ENCODE measurements at places on chromosomes 4 and X.

- no peak for DNase-seq
Observed at GRCh38 chr4:3393171-3393570, 48.6 kb upstream of the HGFAC start.

DNA sequence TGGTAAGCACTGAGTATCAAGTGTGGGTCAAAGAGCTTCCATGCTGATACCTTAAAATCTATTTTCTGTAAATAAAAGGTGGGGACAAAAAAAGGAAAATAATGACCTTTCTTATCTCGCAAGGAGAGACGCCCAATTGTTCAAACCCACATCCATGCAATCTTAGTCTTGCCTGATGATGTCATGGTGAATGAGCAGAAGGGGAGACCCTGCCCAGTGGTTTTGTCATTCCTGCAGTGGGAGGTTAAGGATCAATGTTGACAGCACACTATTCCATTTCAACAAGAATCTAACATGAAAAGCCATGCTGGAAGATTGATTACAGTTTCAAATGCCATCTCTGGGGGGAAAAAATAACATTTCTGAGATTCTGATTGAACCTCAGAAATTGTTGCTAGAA is 40.7 kb upstream of the PUDP start:
- DNase-seq = no peak

GRCh38 chr4:124713185-124713592 is 657 bp upstream of the ANKRD50 start:
- peak; percentile 24 for DNase-seq

DNA sequence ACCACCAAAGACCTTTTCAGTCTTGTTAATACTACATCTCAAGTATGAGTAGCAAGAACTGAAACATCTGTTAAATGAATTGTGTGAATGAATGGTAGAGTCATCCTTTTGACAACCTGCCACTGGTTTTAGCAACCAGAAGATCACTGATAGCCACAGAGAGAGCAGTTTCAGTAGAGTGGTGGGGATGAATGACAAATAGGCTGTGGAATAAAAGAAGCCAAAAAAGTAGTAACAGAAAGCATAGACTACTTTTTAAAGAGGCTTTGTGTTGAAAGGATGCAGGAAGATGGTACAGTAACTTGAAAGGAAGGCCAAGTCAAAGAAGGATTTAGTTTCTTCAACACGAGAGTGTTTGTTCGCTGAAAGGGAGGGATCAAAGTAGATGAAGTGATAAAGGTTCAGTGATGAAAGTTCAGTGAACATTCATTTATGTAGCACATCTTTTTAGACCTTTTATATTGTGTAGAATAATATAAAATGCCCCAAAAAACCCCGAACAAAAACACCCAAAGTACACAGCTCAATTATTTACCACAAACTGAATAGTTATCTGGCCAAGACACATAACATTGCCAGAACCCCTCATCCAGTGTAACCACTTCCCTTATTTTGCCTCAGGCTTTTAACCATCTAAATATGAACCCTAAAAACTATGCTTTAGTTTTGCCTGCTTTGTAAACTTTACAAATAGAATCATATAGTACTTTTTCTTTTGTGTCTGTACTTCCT is 40.1 kb upstream of the EIF1AX start:
- no peak for DNase-seq

- no peak for DNase-seq
Observed at GRCh38 chr4:6625256-6625655, 15.2 kb upstream of the MRFAP1 start.

DNA sequence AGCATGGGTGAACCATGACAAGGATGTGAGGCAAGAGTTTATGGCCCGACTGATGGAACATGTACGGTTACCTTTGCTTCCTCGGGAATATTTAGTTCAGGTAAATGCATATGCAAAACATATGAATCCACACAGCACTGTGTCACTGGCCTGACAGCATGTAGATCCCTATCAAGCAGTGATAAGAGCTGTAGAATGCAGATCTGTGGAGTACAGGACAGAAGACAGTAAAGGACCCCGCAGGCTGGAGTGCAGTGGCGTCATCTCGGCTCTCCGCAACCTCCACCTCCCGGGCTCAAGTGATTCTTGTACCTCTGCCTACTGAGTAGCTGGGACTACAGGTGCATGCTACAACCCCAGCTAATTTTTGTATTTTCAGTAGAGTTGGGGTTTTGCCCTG is 29.8 kb upstream of the MSMO1 start:
- DNase-seq = no peak

DNA sequence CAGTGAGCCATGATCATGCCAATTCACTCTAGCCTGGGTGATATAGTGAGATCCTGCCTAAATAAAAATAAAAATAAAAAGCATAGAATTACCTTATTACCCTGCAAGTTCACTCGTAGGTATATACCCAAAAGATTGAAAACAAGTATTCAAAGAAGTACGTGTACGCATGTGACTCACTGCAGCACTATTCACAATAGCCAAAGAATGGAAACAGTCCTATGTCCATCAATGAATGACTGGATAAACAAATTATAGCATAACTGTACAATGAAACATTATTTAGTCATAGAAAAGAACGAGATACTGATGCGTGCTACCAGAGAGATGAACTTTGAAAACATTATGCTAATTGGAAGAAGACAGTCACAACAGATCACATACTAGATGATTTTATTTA is 204.6 kb upstream of the DIAPH2 start:
- no peak for DNase-seq

GRCh38 chr4:136750897-136751296 is 781.4 kb downstream of the PCDH18 start:
- DNase-seq = no peak

DNA sequence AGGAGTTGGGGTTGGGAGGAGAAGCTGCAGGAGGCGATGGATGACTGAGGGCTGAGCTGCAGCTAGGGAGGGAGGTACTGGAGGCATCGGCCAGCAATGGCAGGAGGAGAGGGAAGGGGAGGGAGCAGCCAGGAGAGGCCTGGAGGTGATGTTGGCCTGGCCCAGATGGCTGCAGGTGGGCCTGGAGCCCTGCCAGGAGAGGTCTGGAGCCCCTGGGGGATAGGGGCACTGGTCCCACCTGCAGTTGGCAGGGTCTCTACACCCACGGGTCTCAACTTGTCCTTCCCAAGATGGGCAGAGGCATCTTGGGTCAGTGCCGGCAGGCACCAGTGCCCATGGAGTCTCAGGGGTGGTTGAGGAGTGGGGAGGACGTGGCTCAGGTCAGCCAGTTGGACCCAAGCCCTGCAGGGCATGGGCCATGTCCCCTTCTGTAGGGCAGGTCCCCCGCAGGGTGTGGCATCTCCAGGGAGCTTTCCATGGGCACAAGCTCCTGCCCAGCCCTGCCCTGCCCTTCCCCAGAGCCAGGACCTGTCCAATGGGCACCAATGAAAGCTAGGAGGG is 2.7 kb upstream of the MXD4 start:
- DNase-seq = no peak

- peak; percentile 75 for DNase-seq
Observed at GRCh38 chr4:44448521-44449461, at the start of gene KCTD8. TSS of gene KCTD8 (minus strand) at chr4:44448809.

DNA sequence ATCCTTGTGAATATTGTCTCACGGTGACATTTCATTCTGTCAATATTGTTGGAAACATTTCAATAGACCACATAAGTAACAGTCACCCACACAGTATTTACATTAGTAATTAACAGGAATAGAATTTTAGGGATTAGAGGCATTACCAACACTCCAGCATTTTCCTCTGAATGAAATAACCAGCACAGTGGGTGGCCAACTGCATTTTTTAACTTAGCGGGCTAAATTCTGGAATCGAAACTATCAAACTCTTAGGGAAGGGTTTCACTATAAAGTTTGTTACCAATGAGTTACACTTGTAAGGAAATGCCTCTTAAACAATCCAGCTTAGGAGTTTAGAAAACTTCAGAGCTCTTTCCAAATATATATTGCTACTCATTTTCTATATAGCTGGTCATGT is 403.0 kb downstream of the ADGRL3 start:
- no peak for DNase-seq

GRCh38 chr4:11223311-11223710 is 205.4 kb downstream of the HS3ST1 start:
- no peak for DNase-seq

GRCh38 chr4:38268108-38268820 is 308.1 kb downstream of the PTTG2 start:
- DNase-seq = no peak

DNA sequence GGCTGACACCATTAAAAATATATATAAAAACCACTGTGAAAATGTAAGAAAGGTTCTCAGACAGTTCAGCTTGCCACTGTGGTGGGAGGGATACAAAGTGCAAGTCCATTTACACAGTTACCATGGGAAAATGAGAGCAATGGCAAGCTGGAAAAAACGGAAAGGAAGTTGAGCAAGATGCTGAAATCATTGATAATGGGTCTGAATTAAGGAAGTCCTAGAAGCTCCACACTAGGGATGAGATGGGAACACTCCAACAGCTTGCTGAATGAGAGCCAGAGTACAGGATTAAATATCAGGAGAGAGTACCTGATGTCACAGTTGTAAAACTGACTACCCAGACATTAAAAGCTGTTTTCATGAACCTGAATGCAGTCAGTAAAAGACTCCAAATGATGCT is 218.6 kb downstream of the PRDM5 start:
- DNase-seq = no peak

DNA sequence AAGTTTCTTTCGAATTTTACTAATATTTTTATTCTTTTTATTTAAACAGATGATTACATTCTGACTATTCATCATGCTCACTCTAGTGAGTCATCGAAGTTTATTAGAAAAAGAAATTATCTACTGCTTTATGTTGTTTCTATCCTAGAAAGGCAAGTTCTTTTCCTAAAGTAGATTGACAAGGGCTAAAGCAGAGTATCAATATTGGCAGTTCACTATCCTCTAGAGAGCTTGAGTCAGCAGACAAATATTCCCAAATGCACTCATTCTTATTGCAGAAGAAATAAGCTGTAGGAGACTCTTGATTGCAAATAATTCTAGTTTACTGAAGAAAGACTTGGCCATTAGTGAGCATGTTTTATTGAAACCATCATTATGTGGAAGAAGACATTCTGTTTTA is 911.8 kb downstream of the CENPC start:
- DNase-seq = no peak

GRCh38 chr4:169098054-169098497 is 88.0 kb upstream of the CBR4 start:
- DNase-seq = no peak

GRCh38 chr4:42489095-42489494 is 91.8 kb downstream of the SHISA3 start:
- DNase-seq = no peak

- DNase-seq = no peak
Observed at GRCh38 chrX:29813174-29813573, 402.2 kb upstream of the MAGEB2 start.

- peak; percentile 61 for DNase-seq
Observed at GRCh38 chrX:107716816-107717700, 58.5 kb downstream of the TSC22D3 start.

GRCh38 chrX:124829930-124830329 is 483.6 kb downstream of the SH2D1A start:
- no peak for DNase-seq

DNA sequence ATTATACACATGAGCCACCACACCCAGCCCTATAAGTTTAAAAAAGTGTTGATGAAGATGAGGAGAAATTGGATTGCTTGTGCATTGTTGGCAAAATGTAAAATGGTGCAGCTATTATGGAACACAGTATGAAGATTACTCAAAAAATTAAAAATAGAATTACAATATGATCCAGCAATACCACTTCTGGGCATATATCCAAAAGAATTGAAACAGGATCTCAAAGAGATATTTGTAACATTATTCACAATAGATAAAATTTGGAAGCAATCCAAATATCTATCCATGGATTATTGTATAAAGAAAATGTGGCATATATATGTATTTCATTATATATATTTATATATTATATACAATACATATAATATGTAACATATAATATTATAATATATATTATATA is 515.6 kb upstream of the GNPDA2 start:
- DNase-seq = no peak

GRCh38 chrX:116499780-116500179 is 37.0 kb upstream of the CT83 start:
- DNase-seq = no peak

DNA sequence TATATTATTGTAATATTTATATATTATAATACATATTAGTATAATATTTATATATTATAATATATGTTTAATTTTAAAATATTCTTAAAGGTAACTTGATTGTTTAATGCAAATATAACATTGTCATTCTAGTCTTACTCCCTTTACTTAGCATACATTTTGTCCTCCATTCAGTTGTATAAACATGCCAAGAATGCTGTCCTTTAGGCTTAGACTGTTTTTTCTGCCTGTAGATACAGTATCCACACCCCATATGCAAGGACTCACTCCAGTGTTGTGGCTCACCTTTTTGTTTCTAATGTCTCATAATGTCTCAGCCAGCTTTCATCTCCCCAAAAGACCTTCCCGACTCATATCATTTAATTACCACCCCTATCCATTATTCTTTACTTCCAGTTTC is 2110.0 kb downstream of the PCDH7 start:
- DNase-seq = no peak

GRCh38 chrX:30781711-30782444 is 107.2 kb downstream of the TAB3 start:
- no peak for DNase-seq

DNA sequence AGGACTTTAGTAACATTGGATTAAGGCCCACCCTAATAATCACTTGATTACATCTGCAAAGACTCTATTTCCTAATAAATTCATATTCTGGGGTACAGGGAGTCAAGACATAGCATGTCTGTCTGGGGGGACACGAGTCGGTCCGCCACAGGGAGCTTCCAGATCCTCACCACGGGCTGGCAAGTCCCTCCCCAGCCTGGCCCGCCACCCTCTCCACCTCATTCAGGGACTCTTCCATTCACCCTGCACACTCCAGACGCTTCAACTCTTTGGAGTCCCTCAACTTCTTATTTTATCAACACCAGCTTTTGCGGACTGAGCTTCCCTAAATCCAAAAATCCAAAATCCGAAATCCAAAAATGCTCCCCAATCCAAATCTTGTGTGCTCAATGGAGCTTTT is 71.2 kb downstream of the DCTD start:
- no peak for DNase-seq

DNA sequence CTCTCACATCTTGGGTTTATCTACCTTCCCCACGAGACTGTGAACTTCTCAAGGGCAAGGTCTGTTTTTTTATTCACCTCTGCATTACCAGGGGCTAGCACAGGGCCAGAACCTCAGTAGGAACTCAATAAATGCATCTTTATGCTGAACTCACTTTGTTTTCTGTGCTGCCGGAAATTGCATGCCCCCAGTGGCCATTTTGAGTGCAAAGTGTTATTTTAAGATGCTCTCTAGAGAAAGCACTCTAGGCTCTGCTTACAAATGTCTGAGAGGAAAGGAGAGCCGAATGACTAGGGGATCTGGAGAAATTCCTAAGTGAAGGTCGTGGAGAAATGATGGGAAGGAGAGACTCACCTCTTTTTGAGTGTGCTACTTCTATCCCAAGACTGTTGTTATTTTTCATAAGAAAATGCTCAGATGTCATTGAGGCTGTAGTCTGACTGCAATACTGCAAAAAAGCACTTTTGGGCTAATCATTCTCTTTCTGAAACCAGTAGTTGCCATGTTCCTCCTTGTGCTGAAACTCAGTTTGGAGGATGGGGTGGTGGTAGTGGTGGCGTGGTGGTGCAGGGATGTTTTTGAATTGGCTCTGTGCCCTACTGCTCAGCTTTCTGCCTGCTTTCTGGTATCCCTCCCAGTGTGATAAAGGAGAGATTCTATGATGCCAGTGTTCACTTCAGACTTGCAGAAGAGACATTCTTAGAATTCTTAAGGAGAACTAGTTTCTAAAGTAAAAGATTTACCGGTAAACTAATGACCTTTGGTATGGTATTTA is 41.3 kb downstream of the DOCK11 start:
- peak; percentile 6 for DNase-seq

GRCh38 chr4:64614276-64614675 is 205.0 kb upstream of the TECRL start:
- no peak for DNase-seq
